ENCODE measurements at places on chromosomes 2 and 18.

DNA sequence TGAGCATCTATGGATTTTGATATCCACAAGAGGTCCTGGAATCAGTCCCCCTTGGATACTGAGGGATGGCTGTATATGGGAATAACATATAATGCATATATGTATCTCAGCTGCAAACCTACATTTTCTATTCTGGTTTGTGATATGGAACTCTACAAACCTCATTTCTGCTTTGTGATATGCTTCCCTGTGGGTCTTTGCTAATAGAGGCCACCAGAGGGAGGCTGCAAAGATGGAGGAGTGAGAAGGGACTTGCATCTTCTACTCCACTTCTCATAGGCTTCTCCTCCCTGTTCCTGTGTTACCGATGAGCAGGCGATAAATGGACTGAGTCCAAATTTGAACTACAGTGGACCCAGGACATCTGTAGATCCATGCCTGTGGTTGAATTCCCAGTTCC is 37.8 kb downstream of the ARID5A start:
- no peak for DNase-seq

DNA sequence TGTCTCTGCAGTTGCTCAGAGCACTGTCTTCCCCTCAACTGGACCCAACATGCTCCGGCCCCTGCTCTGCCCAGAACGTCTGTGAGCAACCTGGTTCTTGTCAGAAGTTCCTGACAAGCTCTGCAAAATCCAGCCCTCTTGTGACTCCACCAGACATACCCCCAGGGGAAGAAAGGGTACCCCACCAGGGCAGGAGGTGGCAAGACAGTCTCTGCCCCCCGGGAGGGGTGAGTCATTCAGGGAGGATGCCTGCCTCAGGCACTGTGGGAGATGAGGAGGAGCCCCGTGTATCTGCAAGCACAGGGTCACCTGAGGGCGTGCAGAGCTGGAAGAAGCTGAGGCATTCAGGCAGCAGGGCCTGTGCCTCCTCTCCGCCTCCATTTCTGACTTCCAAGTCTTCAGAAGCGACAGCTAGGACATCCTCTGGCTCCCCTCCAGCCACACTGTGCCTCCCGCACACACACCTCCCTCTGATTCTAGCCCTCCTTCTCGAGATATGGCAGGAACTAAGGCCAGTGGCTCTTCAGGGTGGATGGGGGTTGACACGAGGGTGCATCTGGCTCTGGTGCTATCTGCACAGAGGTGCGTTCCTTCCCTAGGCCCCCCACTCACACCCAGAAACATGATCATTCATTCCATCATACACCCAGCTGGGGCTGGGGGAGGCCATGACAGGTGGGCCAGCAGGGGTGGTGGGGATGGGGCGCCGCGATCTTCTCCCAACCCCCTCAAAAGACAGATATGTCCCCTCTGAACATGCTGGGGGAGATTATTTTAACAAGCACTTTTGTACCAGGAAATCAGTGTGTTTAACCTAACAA is 222.2 kb downstream of the CYP26B1 start:
- DNase-seq, result no peak

- DNase-seq, result no peak
Measured at GRCh38 chr2:47631792-47632398, 151.1 kb upstream of the MSH6 start.

GRCh38 chr2:141105763-141106162 is 1025.1 kb downstream of the LRP1B start:
- no peak for DNase-seq

GRCh38 chr2:12330916-12331315 is 385.8 kb upstream of the TRIB2 start:
- DNase-seq, result no peak

DNA sequence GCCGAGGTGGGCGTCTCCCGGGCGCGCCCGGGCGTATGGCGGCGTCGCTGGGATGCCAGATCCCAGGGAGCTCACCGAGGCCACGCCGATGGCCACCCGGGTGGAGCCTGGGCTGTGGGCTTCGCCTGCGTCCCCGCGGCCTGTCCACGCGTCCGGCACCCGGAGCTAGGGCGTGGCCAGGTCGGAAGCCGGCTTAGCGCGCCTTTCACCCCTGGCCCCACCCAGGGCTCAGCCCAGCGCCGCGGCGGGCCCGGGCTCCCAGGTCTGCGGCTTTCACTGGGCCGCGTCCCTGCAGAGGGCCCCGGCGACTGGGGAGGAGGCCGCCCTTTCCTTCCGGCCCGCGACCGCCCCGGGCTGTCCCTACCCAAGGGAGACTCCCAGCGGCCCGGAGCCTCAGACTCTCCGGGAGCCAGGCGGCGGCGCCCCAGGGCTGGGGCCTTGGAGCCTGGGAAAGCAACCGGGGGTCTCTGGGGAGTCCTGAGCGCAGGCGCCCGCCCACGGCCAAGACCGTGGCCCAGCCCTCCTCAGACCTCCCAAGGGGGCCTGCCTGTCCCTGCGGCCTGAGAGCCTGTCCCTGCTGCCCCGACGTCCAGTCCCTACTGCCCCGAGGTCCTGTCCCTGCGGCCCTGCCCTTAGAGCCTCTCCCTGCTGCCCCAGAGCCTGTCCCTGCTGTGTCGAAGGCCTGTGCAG is 36.3 kb upstream of the ITM2C start:
- no peak for DNase-seq

- no peak for DNase-seq
Measured at GRCh38 chr2:241935774-241936173, 66.2 kb downstream of the RTP5 start.

DNA sequence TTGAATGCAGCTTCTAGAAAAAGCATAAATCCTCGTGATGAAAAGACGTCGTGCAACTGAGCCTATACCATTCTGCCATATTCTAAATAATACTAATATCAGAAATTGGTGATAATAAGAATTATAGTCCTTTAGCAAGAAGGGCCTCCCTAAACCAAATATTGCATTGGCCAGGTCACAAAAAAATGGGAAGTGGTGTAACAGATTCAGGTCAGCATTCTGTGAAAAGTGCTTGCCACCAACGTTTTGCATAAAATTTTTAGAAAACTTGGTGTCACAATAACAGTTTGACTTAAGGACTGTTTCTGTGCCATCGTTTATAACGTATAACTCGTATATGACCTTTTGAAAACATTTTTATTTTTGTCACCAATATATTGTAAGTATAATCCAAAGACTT is 603.6 kb downstream of the CPS1 start:
- no peak for DNase-seq

DNA sequence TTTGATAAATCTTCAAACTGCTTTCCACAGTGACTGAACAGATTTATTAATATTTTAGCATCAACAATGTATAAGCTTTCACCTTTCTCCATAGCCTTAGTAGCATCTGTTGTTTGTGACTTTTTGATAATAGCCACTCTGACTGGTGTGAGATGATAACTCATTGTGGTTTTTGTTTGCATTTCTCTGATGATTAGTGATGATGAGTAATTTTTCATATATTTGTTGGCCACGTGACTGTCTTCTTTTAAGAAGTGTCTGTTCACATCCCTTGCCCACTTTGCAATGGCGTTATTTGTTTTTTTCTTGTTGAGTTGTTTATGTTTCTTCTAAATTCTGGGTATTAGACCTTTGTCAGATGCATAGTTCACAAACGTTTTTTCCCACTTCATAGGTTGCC is 952.9 kb downstream of the TRIB2 start:
- no peak for DNase-seq

DNA sequence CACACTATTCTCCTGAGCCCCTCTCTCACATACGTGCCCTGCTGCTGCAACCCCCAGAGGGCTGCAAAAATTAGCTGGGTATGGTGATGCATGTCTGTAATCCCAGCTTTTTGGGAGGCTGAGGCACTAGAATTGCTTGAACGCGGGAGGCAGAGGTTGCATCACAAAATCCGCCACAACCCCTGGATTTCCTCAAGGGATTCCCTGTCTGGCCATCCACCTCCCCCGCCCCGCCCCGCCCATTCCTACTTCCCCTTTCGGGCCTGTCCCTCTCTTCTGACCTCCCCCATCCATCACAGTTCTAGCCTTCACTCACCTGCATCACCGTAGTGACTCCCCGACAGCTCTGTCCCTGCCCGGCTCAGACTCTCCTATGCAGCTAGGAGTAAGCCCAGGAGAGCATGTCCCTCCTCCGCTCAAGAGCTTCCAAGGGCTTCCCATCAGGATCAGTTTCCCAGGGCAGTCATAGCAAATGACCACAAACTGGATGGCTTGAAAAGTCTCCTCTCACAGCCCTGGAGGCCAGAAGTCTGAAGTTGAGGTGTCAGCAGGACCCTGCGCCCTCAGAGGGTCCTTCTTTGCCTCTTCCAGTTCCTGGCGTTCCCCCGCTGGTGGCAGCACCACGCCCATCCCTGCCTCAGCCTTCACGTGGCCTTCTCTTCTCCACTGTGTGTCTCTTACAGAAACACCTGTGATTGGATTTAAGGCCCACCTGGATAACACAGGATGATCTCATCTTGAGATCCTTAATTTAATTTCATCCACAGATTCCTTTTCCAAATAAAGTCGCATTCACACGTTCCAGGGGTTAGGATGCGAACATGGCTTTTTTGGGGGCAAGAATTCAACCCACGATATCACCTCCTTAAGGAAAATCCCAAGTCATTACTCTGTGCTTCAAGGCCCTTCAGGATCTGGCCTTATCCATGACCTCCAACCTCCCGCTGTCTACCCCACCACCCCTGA is 58.5 kb downstream of the HS1BP3 start:
- DNase-seq, result no peak

DNA sequence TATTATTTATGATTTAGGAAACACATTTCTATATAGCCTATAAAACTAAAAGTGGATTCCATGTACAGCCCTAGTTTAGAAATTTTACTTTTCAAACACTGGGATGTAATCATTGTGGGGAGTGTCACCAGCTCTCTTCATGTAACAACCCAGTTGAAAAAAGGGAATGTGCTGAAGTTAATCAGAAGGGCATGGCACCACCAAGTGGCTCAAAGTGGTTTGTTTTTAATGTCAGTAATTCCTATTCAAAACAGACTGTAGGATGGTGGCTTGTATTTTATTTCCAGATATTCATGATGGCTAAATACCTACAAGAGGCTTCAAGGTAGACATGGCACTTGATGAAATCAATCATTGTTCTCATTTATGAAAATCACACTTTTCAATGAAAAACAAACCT is 58.1 kb upstream of the TMEM182 start:
- DNase-seq, result no peak

DNA sequence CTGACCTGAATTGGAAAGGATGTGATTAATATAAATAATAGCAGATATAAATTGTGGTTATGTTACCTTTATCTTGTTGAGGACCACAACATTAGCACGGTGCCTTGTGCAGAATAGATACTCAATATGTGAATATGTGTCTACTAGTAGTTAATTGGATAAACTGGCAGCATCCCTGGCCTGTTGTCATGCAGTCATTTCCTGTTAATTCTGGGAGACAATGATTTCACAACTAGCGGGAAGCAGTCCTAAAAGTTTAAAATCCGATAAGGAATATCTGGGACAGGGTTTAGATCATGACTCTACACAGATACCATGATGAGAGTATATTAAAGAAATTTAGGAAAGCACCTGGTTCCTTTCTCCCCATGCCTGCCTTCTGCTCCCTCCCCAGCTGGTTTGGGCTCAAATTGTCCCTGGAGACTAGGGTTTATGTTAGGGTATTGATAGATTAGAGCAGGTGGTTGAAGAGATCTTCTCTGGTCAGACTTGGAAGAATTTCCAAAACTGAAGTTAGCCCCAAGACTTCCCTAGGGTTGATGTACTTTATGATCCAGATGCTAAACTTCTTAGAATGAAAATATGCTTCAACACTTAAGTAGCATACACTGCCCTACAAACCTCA is 32.8 kb downstream of the CYBRD1 start:
- DNase-seq, result no peak

GRCh38 chr18:77093586-77093985 is 39.0 kb downstream of the MBP start:
- no peak for DNase-seq

DNA sequence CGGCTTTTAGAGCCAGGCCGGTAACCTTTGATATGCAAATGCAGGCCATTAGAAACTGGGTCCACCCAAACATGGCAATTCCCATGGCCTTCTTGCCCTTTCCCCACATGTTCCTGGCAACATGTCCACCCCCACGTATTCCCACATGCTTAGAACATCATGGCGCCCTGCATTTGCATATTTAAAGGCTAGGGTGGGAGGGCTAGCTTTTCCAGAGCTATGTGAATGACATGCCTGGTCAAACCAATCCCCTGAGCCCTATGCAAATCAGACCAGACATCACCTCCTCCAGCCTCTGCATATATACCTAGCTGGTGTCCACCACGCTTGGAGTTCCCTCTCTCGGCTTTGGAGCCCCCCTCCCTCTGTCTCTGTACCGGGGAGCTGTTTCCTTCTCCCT is 481.9 kb downstream of the CDH2 start:
- no peak for DNase-seq

- DNase-seq, result no peak
Measured at GRCh38 chr2:5690286-5690685, 1.9 kb upstream of the SOX11 start.

DNA sequence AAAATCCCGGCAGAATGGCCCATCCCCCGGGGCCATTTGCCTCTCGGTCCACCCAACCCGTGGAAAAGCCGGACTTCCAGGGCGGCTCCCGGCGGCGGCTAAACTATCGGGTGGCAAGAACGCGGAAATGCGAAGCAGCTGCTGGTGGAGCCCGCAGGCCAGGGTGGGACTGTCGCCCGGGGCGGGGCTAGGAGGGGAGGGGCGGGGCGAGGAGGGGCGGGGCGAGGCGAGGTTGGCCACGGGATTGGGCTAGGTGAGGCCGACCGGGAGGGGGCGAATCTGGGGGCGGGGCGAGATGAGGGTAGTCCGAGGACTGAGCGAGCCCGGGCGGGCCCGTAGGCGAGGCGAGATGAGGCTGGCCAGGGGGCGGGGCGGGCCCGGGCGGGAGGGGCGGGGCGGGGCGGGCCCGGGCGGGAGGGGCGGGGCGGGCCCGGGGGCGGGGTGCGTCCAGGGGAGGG is 315 bp upstream of the SLC66A3 start:
- peak; percentile 98 for DNase-seq

GRCh38 chr18:74203811-74204210 is 55.5 kb downstream of the TIMM21 start:
- no peak for DNase-seq

GRCh38 chr18:69686861-69687260 is 260.8 kb downstream of the CD226 start:
- no peak for DNase-seq

DNA sequence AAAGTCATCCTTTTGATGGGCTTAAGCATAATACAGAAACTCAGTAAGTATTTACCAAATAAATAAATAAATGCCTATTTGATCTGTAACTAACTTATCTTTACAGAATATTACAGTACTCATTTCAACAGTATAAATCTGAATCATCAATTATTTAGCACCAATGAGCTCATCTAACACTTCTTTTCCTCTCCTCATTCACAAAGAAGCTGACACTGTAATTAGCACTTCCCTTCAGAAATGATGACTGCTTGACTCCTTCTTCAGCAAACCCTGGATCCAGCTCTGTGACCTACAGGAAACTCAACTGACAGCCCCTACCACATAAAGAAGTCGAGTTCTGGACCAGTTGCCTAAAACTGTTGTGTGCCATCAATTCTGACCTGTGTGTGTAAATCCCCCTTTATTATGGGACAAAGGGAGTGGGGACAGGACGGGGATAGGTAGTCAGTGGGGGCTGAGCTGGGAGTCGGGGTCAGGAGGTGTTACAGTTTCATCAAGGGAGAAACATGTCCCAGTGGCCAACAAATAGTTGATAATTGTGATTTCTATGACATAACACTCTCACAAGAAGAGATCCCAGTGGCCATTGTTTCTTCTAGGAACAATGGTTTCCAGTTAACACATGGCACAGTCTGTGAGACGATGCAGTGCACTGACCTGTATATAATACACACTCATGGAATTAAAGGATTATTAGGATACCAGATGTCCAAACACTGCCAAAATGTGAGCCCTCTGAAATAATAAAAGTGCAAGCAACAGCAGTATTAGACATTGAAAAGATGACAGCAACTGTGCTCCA is 68.7 kb downstream of the STK39 start:
- DNase-seq, result no peak

All from effector CD4-positive, alpha-beta T cell (primary cell).